8988T (cell line): ENCODE measurements at places on chromosomes 3 and 15.

DNA sequence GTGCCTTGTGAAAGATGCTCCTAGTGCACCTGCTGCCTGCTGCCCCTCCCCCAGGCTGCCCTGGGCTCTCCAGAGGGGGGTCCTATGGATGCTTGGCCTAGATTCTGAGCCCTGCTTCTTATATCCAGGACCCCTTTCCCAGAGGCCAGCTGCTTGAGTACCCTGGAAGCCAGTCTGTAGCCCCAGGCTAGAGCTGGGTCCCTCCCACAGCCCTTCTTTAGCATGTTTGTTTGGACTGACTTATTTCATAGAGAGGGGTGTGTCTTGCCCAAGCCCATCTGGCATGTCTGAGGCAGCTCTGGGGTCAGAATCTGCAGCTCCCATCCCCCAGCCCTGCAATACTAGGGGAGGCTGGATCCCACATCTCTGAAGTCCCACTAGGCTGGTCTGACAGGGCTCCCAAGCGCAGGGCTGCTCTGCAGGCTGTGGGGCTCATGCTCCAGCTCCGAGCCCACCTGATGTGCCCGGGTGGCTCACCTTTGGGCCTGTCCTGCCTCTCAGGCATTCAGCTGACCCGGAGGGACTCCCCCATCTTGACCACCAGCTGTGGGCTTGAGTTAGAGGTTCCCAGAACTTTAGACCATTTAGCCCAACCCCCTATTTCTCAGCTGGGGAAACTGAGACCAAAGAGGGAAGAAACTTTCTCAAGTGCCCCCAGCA is 3.1 kb downstream of the CHRNB4 start:
- no peak for DNase-seq

- DNase-seq: no peak
Observed at GRCh38 chr15:49301562-49301961, 121.5 kb upstream of the FGF7 start.

- no peak for DNase-seq
Observed at GRCh38 chr15:29099131-29099880, 170.3 kb downstream of the NSMCE3 start.

- DNase-seq: no peak
Observed at GRCh38 chr15:79878078-79878705, 18.6 kb downstream of the MTHFS start.

DNA sequence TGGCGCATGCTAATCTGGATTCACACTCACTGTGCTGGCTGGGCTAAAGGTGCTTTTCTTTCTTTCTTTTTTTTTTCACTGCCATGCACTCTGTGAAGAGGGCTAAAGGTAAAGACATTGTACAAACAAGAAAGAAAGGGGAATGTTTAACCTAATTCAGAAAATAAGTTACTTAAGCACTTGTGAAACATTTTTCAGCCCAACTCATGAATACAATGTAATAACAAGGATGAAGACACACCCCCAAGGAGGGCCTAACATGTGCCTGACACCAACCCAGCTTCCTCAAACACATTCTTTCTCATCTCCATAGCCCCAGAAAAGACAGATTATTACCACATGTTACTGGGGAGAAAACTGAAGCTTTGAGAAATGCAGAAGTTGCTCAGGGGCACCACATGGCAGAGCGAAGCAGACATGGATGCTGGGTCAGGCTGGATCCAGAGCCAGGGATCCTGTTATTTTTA is 5.7 kb downstream of the STIMATE start:
- DNase-seq: no peak

DNA sequence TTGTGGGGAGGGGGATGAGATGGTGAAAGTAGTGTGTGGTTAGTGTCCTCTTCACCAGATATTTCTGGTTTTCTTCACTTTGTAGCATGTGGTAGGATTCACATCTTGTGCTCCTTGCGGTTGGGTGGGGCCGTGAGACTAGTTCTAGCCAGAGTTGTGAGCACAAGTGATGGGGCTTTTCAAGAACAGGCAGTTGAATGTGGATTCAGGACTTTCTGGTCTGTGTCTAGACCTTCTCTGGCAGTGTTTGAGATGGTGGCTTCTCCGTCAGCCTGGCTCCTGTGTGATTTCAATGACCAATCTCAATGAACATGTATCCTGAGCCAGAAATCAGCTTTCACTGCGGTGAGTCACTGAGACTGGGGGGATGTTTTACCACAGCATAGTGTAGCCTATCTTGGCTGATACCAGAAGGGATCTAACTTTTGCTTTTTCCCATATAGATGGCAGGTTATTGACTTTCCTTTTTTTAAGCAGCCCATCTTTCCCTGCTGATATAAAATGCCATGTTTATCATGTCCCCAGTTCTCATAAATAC is 82.6 kb downstream of the RPLP1 start:
- DNase-seq: no peak

- DNase-seq: no peak
Observed at GRCh38 chr15:76986743-76987142, 8.2 kb upstream of the PSTPIP1 start.

DNA sequence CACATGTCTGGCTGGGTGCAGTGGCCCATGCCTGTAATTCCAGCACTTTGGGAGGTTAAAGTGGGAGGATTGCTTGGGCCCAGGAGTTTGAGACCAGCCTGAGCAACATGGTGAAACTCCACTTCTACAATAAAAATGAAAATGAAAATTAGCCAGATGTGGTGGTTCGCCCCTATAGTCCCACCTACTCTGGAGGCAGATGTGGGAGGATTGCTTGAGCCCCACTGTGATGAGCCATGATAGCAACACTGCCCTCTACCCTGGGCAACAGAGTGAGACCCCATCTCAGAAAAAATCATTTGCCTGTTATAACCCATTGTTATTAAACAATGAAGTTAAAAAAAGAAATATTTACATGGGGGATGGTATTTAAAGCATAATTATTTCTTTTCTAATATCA is 240.1 kb upstream of the ZPLD1 start:
- no peak for DNase-seq

DNA sequence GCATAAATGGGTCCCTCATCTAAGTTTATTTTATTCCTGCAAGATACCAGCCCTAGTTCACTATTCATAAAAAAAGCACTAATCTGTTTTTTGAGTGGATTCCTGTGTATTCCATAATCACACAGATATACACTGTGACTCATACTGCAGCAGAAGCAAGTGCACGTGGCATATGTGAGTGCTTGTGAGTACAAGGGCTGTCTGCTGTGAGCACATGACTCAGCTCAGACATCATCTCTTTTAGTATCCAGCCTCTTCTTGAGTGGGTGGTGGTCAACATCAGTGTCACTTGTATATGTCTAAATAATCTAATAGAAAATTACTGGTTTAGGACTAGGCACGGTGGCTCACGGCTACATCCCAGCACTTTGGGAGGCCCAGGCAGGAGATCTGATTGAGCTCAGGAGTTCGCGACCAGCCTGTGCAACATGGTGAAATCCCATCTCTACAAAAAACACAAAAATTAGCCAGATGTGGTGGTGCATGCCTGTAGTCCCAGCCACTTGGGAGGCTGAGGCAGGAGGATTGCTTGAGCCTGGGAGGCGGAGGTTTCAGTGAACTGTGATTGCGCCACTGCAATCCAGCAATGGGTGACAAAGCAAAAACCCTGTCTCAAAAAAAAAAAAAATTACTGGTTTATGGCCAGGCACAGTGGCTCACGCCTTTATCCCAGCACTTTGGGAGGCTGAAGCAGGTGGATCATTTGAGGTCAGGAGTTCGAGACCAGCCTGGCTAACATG is 49.8 kb downstream of the NIPA2 start:
- DNase-seq: no peak

DNA sequence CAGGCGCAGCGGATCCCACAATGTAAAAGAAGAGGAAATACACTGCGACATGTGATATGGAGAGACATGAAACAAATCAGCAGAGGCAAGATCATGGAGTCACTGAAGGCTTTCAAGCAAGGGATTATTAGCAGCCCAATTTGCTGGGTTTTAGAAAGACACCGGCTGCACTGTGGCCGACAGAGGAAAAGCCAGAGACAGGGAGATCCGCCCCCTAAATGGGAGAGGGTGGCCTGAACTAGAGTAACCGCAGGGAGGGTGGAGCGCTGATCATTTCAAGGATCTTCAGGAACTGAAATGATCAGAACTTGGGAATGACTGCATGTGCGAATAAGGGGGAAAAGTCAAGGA is 612 bp upstream of the C15orf40 start:
- no peak for DNase-seq

DNA sequence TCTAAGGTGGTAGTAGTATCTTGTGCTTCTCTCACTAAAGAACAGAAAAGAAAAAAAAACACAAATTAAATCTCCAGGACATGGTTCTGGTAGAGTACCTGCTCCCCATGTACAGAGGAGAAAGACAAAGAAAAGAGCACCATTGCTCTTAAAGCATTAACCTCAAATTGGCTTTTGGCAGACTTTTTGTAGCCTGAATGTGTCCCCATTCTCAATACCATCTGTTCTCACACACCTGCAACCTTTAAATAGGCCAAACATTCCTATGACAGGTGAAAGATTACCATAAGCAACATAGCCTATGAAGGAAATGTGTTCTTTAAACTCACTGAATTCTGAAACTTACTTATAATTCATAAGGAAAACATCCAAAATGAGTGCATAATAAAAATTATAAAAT is 68.0 kb downstream of the TIPARP start:
- no peak for DNase-seq

GRCh38 chr15:39621976-39622375 is 41.1 kb downstream of the THBS1 start:
- DNase-seq: no peak

DNA sequence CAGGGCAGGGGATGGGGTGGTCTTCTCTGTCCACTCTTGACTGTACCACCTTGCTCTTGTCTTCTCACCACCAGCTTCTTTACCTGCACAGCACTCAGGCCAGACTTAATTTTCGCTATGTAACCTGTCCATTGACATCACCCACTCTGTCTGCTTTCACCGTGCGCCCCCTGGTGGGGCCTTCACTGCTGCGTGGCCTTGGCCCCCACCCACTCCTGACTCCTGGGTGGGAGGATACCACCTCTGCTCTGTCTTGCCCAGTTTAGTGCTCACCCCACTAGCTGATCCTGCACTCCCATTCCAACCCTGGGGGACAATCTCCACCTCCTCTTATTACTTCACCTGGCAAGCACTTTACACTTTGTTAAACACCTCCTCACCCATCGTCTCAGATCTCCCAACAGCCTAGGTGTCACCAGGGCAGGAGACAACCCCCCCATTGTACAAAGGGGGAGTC is 17.7 kb downstream of the PTH1R start:
- peak; percentile 87 for DNase-seq

DNA sequence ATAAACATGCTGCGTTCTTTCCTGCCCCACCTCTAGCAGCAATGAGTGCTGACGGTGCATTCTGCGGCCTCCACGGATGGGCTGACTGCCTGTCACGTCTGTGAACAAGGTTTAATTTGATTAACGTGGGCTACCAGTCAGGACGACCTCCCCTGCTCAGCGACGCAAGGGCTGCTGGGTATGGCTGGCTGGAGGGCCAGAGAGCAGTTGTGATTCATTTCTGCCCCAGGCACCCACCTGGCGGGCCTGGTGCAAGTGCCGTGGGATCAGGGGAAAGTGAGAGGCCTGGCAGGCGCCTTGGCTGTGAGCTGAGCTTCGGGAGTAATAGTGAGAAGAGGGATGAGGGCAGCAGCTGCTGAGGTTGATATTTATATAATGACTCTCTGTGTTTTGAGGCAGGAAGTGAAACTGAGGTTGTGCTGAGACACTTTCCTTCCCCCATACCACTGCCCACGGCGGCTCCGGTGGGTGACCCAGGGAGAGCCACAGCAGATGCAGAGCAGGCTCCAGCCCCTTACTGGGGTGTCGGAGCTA is 190.4 kb upstream of the BCL6 start:
- DNase-seq: no peak

GRCh38 chr3:50486219-50486888 is 17.1 kb downstream of the CACNA2D2 start:
- DNase-seq: no peak

DNA sequence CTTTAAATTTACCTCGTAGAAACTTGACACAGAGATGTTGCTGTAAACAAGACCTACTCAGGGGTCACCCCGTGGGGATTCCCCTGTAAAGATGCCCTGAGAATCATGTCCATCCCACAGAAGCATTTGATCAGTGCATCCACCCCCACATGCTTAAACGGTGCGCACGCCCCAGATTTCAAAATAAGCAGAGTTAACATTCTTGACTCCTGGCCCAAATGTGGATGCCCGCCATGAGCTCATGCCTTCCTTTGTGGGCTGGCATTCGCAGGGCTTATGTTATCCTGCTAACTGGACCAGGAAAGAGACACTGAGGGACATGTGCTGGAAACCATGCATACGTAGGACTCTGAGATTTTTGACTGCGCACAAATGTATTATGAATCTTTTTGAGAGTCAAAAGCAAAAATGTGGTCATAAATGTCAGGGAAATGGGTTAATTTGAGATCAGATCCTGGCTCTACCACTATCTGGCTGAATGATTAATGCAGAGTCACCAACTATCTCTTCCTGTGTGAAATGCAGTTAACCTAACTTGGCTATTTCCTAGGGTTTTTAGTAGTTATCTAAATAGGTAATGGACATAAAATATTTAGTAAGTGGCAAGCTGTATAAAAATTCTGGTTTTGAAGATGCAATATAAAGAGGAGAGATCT is 9.1 kb upstream of the TP63 start:
- DNase-seq: no peak

DNA sequence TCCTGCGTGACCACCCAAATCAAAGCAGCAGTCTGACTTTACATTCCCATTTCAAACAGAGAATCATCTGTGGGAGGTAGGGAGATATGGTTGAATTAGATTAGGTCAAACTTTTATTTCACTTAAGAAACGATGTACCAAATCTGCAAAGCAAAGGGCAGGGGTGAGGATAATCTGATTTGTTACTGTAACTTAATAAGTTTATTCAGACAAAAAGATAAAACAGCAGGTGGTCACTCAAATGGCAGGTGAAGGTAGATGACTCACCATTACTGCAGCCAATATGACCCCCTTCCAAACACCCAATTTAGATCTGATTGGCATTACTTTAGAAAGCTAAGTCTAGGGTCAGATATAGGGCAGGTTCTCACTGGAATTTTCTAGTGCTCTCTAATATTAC is 651.0 kb upstream of the NAALADL2 start:
- DNase-seq: no peak

- no peak for DNase-seq
Observed at GRCh38 chr3:195751560-195751959, 30.8 kb downstream of the MUC20 start.

DNA sequence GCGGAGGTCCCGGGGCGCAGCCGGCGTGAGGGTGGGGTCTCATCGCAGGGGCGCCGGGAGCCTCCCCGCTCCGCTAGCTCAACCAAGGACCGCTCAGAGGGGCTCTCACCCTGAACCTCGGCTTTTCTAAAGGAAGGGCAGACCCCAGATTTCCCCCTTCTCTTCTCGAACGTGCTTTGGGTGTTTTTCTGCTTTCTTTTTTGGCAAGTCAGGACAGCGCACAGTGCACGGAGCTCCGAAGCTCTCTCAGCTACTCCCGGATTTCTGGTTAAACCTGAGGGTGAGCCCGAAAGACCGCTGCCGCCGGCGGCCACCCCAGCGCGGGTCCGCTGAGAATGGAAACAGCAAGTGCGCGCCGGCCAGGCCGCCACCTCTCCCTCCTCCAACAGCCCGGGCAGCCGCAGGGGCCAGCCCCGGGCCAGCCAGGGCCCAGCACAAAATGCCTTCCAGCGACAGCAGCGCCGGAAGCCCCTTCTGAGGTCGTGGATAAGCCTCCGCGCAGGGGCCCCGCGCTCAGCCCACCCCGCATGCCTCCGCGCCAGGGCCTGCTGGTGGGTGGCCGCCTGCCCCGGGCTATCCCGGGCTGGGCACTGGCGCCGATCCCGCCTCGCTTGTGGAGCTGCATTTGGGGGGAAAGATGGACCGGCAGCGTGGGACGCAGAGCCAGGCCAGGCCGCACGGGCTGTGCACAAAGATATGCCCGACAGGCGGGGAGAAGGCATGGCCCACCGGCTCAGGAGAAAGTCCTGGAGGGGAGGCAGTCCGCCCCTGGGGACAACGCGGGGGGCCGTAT is 8.2 kb upstream of the OCA2 start:
- no peak for DNase-seq

- no peak for DNase-seq
Observed at GRCh38 chr15:100525436-100525835, 3.3 kb downstream of the CERS3 start.
